ENCODE measurements at places on chromosomes 3 and 15.
A peak's percentile ranks its signal among the peaks of the same experiment; 100 is the strongest.

GRCh38 chr15:78880242-78880533 lies 7.5 kb downstream of the MORF4L1 start:
- no peak for DNase-seq

GRCh38 chr15:72838311-72838731 lies 54.8 kb upstream of the ADPGK start:
- no peak for DNase-seq

- no peak for DNase-seq
Measured at GRCh38 chr15:64001148-64001547, 45.1 kb downstream of the DAPK2 start.

DNA sequence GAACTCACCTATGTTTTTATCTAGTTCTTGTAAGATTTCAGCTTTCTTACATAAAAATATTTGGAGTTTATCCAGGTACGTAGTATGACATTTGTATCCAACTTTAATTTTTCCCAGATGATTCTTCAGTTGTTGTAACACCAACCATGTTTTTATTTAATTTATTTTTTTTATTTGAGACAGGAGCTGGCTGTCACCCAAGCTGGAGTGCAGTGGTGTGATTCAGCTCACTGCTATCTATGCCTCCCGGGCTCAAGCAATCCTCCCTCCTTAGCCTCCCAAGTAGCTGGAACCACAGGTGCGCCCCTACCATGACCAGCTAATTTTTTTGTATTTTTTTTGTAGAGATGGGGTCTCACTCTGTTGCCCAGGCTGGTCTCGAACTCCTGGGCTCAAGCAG lies 6.6 kb downstream of the XYLB start:
- no peak for DNase-seq

GRCh38 chr3:174169736-174170135 lies 689.4 kb upstream of the NAALADL2 start:
- no peak for DNase-seq

- DNase-seq: no peak
Measured at GRCh38 chr3:168514252-168514651, 418.5 kb upstream of the GOLIM4 start.

GRCh38 chr3:156304406-156304805 lies 184.0 kb downstream of the KCNAB1 start:
- no peak for DNase-seq

- no peak for DNase-seq
Measured at GRCh38 chr15:57527382-57528091, 64.2 kb upstream of the MYZAP start.

DNA sequence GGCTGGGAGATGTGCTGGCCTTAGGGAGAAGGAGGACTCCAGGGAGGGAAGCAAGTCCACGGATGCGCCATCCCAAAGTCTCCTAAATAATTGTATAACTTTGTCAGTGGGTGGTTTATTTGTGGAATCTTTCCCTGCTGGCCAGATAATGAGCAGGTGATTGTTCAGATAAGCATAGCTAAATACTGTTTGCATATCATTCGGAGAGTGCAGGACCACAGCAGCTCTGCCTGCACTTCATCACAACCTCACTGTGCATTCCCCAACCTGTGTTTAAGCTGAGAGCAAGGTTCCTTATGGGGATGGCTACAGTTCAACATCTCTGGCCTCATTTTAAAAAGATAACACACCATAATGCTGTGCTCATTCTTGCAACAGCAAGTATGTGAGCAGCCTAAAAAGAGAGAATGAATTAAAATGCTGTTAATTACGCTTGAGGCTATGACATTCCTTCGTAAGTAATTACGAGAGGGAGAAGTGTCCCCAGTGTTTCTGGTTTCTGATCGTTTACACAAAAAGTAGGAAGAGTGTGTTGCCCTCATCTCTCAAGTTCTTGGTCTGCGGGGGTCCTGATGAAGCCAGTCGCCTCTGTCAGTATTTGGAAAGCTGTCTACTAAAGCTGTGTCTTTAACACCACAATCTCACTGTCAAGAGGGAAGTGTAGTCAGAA lies 272.0 kb upstream of the RORA start:
- DNase-seq: peak; percentile 62

DNA sequence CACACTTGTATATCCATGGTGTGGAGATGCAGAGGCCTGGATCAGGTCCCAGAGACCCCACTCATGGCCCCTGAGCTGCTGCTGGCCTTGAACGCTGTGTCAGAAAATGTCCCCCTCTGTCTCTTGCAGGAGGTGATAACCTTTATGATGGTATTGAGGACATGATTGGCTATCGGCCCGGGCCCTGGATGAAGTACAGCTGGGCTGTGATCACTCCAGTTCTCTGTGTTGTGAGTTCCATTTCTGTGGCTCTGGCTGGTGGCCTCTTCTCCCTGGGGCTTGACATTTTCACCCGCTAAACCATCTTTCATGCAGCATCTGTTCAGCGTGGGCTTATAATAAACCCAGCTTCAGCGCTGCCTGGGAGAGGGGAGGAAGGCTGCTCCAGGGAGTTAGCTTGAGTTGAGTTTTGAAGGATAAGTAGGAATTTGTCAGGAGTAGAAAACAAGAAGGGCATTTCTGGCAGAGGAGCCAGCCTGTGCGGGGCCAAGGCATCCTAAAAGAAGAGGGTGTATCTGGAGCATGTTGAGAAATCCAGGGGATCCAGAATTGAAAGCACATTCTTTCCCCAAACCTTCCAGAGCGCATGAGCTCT lies 61.1 kb downstream of the GRIP2 start:
- no peak for DNase-seq

- DNase-seq: no peak
Measured at GRCh38 chr15:49189631-49190030, 19.6 kb downstream of the GALK2 start.

DNA sequence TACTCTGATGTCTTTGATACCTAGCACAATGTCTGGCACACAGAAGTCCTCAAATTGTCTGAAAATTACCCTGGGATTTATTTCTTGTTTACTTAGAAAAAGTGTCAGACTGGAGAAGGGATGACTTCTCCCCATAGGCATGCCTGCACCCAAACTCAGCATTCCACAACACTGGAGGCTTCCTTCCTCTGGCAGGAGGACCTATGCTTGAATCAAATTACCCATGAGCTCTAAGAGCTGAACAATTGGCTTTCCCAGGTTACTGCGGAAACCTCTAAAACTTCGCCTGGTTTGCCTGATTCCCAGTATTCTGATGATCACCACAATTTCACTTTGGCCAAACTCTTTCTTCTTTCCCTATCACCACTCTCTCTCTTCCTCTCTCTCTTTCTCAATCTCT lies 217.4 kb downstream of the DIPK2A start:
- DNase-seq: no peak

- peak; percentile 88 for DNase-seq
Measured at GRCh38 chr3:133494469-133494868, 79.0 kb upstream of the CDV3 start.

DNA sequence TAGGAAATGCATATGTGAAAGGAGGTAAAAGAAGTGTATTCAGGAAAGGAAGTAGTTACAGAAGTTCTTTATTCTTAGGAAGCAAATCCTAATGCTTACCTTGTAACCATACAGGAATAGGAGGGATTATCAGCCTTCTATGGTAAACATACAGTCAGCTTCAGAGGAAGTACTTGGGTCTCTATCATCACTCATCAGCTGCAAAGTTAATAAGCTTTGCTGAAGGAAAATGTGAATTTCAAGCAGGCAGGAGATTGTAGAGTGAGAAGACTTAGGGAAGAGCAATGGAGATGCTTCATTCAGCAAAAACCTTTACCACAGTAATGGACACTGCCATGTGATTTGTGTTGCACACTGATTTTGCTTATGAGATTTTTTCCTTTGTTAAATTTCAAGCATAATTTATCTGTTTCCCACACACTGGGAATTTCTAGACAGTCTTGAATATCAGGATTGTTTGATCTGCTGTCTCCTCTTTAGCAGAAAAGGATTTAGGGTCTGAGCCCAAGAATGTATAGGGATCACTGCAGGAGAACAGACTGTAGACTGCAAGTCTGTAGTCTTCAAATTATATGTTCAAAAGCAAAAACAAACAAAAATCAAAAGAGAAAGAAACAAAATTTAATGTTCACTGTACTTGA lies 150.8 kb downstream of the ZNF609 start:
- no peak for DNase-seq

GRCh38 chr3:70244422-70244821 lies 68.0 kb downstream of the MDFIC2 start:
- DNase-seq: no peak

- DNase-seq: no peak
Measured at GRCh38 chr3:111414531-111414930, 127.5 kb upstream of the CD96 start.

GRCh38 chr3:49352890-49353421 lies 5.2 kb downstream of the GPX1 start:
- DNase-seq: no peak

DNA sequence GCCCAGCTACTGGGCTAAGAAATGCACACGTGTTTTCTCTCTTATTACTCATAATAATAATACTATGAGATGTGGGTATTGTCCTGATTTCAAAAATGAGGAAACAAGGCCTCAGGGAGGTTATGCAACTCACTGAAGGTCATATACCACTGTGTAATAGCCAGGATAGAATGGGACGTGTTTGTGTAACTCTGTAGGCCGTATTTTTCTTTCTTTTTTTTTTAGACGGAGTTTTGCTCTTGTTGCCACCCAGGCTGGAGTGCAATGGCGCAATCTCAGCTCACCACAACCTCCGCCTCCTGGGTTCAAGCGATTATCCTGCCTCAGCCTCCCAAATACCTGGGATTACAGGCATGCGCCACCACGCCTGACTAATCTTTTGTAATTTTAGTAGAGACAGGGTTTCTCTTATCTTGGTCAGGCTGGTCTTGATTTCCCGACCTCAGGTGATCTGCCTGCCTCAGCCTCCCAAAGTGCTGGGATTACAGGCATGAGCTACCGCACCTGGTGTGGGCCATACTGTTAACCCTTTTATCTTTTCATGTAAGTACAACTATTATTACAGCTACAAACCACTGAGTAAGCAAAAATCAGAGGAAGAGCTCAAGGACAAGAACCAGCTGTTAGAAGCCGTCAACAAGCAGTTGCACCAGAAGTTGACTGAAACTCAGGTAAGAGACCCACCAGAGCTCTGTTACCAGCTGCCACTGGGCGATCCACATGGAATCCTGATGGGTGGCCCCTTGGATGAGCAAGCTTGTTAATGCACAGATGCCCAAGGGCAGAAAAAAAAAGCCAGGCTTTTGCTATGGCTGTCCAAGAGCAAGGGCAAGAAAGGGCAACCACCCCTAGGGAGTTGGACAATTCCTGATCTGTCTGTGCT lies 6.7 kb downstream of the KNSTRN start:
- no peak for DNase-seq

- no peak for DNase-seq
Measured at GRCh38 chr3:178684881-178685590, 148.8 kb downstream of the KCNMB2 start.

DNA sequence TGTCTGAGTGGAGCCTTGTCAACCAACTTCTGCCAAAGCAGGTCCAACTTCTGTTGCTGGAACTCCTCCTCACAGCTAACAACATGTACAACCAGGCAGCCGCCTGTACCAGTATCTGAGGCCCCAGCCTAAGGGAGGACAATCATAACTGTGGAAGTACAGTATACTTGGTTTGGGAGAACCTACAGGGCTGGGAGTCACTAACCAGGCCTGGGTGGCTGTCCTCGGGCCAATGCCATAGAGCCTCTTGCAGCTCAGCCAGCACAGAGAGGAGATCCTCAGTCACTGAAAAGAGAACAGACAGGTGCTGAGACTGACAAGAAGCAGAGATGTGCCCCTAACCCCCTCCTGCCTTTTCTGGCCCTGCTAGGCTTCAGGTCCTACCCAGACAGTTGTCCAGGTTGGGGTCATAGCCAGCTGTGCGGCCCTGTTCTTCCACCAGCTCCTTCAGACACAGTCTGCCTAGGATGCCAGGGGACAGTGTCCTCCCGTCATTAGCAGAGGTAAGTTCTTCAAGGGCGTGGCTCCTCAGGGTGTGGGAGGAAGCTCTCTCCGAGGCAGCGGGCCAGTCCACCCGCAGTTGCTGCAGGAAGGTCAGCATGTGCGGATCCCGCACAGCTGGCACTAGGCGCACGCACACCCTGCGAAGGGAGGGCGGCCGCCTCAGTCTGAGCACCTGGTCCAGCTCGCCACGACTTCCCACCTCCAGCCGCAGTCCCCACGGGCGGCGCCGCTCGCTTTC lies 980 bp downstream of the DALRD3 start:
- no peak for DNase-seq

DNA sequence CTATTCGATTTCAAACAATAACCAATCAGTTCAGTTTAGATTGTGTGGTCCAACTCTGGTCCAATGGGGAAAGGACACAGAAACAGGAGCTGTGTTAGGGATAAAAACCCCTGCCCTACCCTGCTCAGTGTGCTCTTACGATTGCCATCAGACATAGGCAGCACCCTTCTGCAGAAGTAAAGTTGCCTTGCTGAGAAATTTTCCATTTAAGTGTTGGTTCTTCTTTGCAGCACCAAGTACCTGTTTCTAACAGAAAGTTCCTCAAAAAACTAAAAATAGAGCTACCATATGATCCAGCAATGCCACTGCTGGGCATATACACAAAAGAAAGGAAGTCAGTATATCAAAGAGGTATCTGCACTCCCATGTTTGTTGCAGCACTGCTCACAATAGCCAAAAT lies 206.2 kb upstream of the CNTN4 start:
- DNase-seq: no peak

Measured in esophagus muscularis mucosa (tissue), 4 donors.